Activated CD8-positive, alpha-beta memory T cell treated with anti-CD3 and anti-CD28 coated beads for 24 hours (primary cell): ENCODE measurements at places on chromosomes 1 and 21.

DNA sequence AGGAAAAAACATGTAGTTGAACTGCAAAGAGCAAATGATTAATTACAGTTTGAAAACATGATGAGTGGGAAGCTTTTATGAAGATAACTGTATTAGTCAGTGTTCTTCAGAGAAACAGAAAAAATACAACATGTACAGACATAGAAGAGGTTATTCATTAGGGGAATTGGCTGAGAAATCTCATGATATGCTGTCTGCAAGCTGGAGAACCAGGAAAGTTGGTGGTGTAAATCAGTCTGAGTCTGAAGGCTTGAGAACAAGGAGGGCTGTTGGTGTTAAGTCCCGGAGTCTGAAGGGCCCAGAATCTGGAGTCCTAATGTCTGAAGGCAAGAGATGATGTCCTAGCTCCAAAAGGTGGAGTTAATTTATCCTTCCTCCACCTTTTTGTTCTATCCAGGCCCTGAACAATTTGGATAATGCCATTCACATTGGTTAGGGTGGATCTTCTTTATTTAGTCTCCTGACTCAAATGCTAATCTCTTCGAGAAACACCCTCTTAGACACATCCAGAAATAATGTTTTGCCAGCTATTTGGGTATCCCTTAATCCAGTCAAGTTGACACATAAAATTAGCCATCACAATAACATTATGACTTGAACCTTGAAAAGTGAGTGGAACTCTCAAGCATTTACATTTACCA lies 672.9 kb upstream of the PTBP2 start:
- DNase-seq, result no peak

GRCh38 chr1:58412071-58412580 lies 134.4 kb downstream of the OMA1 start:
- DNase-seq, result no peak

- no peak for DNase-seq
These were observed 12.0 kb downstream of the TMEM81 start for GRCh38 chr1:205072286-205072685.

DNA sequence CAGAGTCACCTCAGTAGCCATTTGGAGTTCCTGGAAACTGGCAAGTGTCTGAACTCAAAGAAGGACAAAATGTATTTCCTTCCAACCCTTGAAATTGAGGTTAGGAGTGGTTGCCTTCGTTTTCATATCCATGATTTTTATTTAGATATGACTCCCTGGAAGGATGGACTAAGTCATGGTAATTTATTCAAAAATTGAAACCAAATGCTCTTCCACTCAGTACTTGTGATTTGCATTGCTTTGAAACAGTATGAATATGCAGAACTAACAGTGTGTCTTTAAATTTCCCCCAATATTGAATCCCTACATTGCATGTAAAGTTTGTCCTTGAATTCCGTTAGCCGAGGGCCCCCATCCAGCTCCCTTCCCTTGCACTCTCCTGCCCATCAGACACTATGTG lies 112.1 kb upstream of the DNAH14 start:
- DNase-seq, result no peak

DNA sequence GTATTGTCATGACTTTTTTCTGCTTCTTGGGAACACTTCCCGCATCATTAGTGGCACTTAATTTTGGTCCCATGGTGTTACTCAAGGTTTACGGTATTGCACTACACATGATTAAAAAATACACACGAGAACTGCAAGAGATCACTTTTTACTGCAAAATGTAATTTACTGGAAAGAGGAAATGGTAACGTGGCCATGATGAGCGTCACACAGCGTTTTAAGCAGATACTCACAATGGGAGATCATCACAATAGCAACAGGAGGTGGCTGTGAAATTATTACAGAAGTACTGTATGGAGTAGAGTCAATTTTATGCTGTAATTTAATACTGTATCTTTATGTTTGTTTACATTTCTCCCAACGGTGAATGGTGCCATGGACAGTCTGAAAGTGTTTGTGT lies 1510.3 kb downstream of the AMY1C start:
- DNase-seq, result no peak

DNA sequence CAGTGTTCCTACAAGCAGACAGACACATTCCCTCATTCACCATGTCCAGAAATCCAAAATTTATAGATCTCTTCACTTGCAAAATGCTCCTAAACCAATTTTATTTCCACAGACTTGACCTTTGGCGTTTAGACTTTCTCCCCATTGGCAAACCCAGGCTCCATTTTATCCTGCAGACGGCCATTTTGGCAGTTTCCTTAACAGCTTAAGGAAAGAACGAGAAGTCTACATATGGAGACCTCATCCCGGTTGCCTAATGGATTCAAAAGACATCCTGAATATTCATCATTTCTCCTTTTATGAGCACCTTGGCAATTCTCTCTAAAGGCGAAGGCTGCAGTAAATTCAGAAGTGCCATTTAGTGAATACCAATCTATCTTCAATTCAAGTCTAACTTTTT lies 132.9 kb downstream of the HLX start:
- no peak for DNase-seq

DNA sequence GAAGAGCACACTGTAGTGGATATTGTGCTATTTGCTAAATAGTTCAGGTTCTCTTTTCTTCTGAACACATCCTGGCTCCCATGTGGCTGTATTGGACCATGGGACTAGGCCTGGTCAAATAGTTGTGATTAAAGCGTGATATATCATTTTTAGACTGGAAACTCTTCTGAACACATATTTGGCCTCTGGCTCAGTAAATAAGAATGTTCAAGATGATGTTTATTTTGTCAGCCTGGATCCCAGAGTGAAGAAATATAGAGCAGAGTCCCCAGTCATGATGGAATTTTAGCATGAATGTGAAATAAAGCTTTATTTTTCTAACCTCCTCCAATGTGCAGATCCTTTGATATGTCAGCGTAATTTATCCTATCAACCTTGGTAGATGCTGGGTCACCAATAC lies 542.6 kb downstream of the ADGRL2 start:
- no peak for DNase-seq

GRCh38 chr1:231871878-231872277 lies 245.3 kb downstream of the DISC1 start:
- DNase-seq, result no peak

GRCh38 chr1:62689524-62689923 lies 1.3 kb upstream of the DOCK7 start:
- DNase-seq, result no peak

DNA sequence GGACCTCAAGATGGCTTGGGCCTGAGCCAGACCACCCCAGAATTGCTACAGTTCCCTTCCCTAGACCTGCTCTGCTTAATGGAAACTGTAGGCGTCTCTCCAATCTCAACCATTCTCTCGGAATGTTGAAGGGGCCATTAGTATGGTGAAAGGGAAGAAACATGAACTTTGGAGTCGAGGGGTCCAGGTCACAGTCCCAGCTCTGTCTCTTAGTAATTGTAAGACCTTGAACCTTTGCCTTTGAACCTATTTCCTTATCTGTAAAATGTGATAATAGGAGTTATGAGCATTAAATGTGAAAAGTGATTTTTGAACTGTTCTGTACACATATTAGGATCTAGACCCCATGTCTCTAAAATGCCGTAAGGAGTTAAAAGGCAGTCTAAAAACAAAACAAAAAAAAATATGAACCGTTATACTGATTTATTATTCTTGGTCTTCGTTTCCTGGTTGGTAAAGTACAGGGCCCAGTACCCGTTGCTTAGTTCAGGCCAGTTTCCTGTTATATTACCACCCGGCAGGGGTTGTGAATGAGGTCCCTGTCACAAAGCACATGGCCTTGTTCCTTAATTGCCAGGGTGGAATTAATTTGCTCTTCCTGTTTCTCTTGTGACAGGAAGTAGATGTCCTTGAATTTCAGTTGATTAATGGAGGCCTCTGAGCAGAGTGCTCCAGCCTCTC lies 42.3 kb downstream of the TCEANC2 start:
- no peak for DNase-seq

DNA sequence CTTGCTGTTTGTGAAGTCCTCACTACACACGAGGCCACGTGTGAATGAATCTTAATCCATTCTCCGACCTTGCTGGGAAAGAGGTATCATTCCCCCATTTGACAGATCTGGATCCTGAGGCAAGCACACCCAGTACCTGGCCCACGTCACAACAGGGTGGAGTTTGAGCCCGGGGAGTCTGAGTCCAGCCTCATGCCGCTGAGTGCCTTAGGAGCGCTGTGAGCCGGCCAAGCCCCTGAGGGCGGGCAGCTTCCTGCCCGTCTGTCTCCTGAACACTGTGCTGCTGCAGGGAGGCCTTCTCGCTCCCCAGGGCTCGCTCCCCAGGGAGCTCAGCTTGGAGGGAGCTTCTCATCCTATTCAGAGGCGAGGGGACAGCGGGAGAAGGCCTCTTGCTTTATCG lies 29.7 kb downstream of the SLC45A1 start:
- DNase-seq, result no peak

GRCh38 chr1:165501330-165501969 lies 42.4 kb upstream of the LRRC52 start:
- DNase-seq, result no peak

DNA sequence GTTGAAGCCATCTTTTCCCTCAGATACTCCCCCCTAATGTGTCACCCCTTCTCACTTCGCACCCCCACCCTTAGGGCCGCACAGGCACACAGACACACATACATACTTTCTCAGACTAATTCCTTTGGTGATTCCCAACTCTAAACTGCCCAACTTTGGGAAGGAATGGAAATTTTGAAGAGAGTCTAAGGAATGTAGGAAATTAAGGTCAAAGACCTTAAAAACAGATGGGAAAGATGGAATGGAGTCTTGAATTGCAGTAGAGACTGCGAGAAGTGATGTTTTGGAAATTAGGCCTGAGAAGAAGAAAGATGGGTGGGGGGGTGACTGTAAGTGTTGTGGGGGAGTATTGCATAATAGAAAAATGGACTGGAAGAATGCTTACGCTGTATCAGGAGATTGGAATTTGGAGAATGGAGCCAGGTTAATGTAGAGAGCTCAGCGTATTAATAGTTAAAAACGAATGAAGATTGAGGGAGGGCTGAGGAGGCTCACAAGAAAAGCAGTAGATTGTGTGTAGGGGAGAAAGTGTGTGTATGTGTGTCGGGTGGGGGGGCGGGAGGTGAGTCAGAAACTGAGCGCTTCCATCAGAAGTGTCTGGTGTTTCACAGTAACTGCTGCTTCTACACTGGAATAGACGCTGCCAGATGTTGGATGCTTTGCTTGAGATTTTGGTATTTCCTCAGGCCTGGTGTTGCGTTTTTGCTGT lies 1.7 kb downstream of the PIP5K1A start:
- DNase-seq, result no peak

- DNase-seq, result no peak
These were observed 34.5 kb downstream of the PROX1 start for GRCh38 chr1:214022229-214022791.

DNA sequence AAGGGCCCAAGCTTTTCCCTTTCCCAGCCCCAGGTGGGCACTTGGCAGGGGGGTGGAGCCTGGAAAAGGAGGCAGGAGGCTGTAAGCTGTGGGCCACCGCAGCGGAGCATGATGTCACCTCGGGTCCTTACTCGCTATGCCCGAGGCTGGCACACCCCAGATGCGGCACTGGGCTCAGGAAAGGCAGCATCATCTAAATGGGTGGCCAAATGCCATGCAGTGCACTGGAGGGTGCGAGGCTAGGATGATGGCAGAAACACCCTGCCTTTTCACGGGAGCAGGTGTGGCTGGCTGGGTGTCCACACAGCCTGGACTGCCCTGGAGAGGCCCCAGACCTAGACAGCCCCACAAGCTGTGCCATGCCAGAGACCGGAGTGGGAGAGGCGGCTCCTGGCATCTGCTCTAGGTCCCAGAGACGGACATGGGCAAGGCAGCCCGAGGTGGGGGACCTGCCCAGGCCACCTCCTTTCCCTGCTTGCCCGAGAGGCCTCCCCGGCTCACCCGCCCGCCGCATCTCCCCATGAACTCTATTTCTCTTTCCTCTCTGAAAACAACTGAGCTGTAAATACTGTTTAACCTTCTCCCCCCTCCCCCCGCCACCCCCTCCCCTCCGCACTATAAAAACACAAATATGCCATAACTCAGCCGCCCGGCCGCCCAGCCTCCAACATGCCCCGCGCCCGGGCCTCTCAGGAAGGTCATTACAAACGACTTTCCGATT lies 124.7 kb downstream of the CASZ1 start:
- no peak for DNase-seq

DNA sequence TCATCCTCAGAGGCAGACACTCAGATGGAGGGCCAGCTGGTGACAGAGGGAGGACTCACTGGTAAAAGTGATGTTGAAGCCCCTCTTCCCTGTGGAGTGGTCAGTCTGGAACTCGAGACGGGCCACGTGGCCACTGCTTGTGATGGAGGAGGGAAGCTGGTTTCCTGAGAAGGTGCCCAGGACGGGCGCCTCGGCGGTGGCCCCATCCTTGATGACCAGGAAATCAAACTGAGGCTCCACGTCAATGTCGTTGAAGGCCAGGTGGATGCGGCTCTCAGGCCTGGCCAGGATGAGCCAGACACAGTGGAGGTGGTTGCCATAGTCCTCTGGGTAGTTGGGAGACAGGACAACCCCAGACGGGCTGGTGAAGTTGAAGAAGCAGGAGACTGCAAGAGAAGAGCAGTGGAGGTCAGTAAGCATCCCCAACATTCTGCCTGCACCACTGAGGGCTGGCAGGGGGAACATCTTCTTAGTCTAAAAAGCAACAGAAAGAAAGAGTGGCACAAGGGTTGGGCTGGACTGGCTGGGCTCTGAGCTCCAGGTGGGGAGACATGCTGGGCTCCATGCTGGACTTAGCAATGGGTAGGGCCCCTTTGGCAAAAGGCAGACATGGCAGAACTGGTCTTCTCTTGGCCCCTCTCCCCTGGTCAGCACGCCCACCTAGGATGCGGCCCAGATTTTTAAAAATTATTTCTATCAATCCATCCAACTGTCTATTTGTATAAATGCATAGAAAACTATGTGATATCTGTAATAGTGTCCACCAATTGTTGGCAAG lies 120.5 kb upstream of the HMGB4 start:
- peak; percentile 32 for DNase-seq

- peak; percentile 72 for DNase-seq
These were observed 7.7 kb downstream of the ENSA start for GRCh38 chr1:150621497-150622302.

GRCh38 chr1:53899206-53899628 lies 5.2 kb downstream of the DIO1 start:
- DNase-seq, result no peak

- DNase-seq, result peak; percentile 85
These were observed at the start of gene RUNX1 for GRCh38 chr21:35048706-35049617. Gene RUNX1, minus strand, starts transcription at chr21:35049302.

DNA sequence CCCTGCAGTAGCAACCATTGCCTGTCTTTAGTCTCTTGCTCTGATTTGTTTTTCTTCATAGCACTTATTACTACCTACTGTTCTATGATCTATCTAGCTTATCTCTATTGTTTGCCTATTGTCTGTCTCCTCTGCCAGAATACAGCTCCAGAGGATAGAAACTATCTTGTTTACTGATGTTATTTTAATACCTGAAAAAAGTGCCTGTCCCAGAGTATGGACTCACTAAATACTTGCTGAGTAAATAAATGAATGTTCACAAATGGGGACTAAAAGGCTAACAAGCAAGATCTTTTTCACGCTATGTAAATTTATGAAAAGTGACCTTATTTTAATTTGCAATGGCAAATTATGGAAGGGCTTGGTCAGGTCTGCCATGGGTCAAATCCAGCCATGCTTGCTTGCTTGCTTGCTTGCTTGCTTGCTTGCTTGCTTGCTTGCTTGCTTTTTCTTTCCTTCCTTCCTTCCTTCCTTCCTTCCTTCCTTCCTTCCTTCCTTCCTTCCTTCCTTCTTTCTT lies 145.3 kb downstream of the TGFB2 start:
- no peak for DNase-seq
